ENCODE measurements at places on chromosomes 11 and 22.
A peak's percentile ranks its signal among the peaks of the same experiment; 100 is the strongest.

GRCh38 chr11:18748766-18749365, 22.9 kb upstream of the IGSF22 start:
- DNase-seq = no peak

DNA sequence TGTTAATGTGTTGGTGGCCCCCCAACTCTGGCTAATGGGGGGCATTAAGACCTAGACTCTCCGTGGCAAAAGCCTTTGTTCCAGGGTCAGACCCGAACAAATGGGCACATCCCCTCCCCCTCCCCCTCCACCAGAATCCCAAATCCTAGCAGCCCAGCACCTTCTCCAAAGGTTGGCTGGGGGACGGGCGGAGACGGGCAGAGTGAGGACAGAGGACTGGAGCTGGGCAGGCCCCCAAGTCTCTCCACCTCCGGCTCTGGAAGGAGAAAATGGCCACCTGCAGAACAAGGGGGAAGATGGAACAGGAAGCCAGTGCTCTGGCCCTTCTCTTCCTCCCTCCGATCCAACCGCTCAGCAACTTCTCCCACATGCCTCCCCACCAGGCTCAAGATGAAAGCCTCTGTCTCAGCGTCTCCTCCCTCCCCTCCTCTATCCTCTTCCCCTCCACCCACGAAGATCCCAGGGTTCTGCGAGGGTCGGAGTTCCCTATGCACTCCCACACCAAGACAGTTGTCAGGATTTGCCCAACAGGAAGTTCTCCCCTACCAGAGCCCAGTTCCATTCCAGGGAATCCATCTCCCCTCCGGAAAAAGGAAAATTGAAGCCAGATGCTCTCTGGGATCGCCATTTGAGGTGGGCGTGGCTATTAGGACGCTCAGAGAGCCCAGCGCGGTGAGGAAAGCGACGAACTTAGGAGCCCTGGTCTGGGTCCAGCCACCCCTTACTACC, 20.1 kb downstream of the ADA2 start:
- peak; percentile 42 for DNase-seq

- DNase-seq = peak; percentile 48
Observed at GRCh38 chr11:122981388-122982264, at the start of gene BSX. BSX (minus strand) TSS chr11:122981834; CDS start chr11:122981671, 163 bp downstream.

DNA sequence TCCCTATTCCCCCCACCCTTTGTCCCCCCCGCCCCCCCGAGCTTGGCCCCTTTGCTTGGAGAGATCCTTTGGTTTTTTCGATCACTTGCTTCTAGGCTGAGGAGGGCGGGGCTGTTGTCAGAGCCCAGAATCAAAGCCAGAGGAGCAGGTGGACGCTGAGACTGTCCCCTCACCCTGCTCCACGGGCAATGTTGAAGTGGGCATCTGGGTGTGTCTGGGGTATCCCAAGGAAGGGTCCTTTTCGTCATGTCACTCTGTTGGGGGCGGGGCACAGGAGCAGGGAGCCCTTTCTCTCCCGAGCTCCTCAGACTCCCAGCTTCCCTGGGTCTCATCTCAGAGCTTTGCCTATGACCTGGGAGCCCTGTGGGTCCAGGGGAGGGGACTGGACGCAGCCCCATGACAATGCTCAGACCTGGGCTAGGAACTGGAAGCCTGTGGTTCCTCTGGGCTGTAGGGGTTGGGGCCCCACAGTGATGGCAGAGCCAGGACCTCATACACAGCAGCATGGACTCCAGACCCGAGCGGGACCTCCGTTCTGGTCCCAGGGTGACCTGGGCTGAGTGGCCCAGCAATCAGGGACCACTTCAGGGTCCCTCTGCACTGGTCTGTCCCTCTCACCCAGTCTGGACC, 2.9 kb upstream of the APOBEC3A start:
- no peak for DNase-seq

Measured in choroid plexus epithelial cell (primary cell).